Hematopoietic multipotent progenitor cell treated with erythropoietin and hydrocortisone succinate and interleukin-3 and kit ligand, for 6 days (in vitro differentiated cells): ENCODE measurements at places on chromosomes 16 and 17.
A peak's percentile ranks its signal among the peaks of the same experiment; 100 is the strongest.

GRCh38 chr17:42311240-42312034 is 23.1 kb downstream of the STAT5A start:
- DNase-seq, result peak; percentile 98

- DNase-seq, result no peak
These were observed 119.6 kb downstream of the CA4 start for GRCh38 chr17:60269417-60269816.

DNA sequence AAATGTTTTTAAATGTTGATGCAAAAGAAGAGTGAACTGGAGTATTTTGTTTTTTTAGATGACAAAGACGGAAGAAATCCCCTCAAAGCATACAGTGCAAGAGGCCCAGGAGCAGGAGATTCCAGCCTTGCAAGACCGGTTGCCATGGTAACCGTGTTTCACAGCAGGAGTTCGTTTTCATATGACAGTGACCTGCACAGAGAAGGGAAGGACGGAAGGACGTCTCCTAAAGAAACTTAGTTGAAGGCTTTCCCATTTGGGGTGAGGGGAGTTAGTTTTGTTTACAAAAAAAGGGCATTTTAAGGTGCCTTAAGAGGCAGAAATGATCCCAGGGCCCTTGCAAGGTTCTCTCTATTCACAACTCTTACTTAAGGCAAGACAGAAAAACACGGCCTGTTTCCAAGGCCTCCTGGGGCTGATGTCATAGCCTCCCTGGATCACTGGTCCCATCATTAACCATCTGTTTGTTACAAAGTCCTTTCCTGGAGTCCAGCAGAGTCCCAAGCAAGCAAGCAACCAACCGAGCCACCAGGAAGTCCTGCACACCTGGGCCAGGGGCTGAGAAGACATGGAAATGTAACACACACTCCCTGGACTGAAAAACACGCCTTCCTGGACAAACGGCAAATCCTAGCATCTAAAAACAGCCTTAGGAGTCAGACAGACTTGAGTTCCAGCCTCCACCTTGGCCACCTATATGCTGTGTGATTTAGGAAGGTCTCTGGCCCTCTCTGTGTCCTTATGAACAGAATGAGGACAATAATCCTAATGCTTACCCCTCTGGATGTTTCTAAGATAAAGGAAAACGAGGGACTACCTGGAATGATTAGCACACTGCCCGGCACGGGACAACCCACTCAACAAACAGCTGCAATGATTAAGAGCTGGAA is 30.3 kb upstream of the RPH3AL start:
- DNase-seq, result no peak

GRCh38 chr16:25298165-25298872 is 40.7 kb upstream of the ZKSCAN2 start:
- DNase-seq, result no peak

GRCh38 chr16:57405097-57405496 is 530 bp downstream of the CCL17 start:
- DNase-seq, result no peak

GRCh38 chr17:57288773-57289121 is 32.4 kb downstream of the MSI2 start:
- peak; percentile 60 for DNase-seq

DNA sequence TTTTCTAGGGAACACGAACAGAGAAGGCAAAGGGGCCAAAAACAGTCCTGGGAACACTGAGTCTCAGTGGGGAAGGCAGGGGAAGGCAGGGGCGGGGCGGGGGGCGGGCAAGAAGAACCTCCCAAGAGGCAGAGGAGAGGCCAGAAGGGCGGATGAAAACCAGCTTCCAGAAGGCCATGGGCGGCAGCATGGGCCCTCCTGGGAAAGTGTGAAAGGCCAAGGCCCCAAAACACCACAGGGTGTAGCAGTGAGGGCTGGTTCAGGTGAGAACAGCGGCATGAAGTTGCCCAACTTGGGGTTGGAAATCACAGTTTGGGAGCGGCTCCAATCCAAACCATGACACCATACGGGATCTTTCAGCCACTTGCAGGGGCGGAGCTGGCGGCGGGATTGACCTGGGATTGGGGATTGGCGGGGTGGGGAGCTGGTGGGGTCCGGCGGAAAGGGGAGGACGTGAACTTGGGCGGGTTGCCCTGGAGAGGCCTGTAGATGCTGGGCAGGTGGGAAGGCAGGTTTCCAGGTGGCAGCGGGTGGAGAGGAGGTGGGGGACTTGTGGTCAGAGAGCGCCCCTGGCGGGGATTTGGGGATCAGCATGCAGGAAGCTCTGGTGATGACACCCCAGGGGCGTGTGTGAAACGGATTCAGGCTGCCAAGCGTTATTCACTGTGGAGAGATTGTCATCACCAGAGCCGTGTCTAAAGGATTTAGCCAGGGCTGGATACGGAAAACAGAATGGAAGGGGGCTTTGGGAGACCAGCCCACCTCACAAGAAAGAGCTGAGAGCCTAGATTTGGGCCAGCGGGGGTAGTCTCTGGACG is 80.9 kb downstream of the ARHGAP23 start:
- DNase-seq, result peak; percentile 91

DNA sequence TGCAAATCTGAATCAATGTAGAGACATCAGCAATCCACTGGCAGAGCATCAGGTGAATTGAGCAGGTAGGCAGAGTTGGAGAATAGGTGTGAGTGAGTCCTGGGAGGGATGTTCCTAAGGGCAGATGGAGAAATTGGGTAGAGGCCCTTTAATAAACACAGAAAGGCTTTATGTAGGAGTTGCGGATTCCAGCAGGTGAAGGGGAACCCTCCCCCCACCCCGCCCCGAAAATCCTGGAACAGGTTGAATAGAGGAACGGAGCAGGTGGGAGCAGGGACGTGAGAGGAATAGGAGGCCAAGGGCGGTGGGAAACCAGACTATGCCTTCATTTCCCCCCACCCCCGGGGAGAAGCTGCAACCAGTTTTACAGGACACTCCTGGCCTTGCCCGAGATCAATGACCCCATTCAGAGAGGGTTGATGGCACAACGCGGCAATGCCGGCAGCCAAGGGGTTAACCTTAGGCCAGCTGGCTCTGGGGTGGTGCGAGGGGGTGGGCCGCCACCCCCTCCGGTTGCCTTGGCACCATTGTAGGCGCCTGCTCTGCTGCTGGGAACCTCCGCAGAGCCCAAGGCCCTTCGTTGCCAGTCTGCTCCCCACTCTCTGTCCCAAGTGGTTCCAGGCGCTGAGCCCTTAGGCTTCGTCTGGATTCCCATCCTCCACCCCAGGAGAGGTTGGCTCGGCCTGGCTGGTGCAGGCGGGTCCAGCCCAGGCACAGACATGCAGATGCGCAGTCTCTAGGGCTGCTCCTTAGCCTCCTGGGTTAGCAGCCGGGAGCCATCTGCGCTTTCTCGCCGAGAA is 814 bp upstream of the RUNDC3A start:
- peak; percentile 41 for DNase-seq

DNA sequence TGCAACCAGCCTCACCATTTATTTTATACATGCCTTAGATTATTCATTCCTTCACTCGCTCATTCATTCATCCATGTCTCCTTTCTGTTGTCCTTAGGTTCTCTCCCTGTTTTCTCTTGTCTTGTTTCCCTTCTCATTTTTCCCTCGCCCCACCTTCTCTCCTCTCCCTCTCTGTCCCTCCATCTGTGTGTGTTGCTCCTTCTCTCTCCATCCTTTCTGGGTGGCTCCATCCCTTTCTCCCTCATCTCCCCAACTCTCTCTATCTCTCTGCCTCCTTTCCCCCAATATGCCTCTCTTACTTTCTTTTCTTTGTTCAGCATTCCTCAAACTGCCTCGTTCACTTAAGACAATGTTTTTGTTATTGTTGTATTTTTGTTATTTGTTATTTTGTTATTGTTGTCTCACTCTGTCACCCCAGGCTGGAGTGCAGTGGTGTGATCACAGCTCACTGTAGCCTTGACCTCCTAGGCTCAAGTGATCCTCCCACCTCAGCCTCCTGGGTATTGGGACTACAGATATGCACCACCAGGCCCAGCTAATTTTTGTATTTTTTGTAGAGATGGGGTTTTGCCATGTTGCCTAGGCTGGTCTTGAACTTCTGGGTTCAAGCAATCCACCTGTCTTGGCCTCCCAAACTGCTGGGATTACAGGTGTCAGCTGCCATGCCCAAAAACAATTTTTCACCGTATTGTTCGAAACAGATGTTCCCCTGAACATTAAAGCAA is 14.4 kb downstream of the SOCS1 start:
- DNase-seq, result no peak

DNA sequence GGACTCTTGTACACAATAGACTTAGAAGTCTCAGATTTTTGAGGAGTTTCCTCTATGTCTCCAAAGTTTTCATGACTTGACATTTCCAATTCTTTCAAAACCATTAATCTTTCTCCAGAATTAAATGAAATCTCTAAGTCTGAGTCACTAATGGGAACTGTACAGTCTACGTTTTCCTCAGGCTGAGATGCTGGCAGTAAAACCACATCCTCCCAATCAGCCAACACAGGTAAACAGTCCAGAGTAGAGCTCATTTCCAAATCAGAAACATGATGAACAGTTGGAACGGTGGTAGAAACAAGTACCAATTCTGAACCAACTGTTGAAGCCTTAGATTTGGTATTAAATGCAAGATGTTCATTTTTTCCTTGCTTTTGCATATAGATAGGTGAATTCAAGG is 7.9 kb downstream of the ERI2 start:
- no peak for DNase-seq

DNA sequence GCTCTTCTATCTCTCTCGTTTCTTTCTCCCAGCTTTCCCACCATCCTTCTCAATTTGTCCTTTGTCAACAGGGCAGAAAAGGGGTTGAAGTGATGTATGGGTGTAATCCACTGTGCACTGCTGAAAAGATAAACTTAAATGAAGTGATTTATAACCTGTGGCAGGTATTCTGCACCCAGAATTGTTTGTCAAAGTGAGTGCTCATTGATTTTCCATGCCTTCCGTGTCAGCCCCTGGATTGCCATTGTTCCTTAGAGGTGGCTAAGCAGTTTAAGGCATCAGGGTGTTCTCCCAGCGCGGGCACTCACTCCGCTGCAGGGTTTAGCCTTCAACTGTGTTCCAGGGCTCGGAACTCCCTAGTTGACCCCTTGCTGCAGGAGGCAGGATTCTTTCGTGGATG is 82.9 kb downstream of the PITPNC1 start:
- no peak for DNase-seq

DNA sequence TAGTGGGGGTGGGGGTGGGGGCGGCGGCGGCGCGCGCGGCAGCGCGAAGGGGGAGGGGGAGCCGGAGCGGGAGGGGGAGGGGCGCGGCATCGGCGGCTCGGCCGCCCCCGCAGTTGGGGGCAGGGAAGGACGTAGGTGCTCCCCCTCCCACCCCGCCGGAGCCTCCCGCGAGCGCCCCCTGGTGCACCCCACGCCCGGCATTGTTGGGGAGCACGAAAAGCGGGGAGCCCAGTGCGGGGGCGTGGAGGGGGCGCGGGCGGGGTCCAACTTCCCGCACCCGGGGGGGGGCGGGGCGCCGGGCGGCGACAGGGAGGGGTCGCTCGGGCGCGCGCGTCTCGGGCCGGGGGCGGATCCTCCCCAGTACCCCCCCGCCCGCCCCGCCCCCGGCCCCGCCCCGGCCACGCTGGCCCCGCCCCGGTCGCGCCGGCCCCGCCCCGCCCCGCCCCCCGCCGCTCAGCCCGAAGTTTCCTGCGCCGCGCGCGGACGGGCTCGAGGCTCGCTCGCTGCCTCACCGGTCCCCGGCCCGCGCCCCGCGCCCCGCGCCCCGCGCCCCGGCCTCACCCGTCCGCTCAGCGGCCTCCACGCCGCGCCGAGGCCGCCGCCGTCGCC is at the start of gene CACNA1H:
Gene CACNA1H, plus strand, starts transcription at position 456 of the 609 bp plus-strand sequence. CDS start 632 bp downstream, outside the sequence.
- DNase-seq, result peak; percentile 32

- no peak for DNase-seq
These were observed 157.8 kb downstream of the AXIN2 start for GRCh38 chr17:65403626-65404025.

DNA sequence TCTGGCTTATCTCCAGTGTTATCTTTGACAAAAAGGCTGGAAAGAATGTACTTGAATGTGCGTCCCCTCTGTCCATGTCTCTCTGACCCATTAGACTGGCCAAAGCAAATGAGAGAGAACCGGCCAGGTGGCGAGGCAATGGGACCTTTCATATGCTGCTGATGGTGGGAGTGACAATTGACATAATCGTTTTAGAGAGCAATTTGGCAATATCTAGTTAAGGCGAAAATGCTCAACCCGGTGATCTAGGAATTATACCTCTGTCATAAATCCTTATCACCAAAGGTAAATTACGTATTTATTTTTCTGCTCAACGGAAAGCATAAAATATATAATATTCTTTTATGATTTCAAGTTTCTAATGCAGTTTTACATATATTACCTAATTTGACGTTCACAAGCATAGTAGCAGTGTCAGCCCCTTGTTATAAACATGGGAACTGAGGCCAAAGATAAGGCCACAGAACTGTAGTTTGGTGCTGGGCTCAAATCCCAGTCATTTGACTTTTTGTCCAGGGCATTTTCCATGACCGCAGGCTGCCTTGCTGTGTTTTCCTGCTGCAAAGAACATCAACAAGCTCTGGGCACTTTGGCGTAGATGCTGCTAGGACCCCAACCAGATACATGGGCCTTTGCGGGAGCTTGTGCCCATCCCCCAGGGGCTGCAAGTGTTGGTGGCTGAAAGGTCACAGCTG is 14.7 kb upstream of the SDK2 start:
- no peak for DNase-seq
